ENCODE measurements at places on chromosomes 7 and 10.

- no peak for DNase-seq
These were observed 711.0 kb upstream of the LRRTM3 start for GRCh38 chr10:66214721-66215404.

DNA sequence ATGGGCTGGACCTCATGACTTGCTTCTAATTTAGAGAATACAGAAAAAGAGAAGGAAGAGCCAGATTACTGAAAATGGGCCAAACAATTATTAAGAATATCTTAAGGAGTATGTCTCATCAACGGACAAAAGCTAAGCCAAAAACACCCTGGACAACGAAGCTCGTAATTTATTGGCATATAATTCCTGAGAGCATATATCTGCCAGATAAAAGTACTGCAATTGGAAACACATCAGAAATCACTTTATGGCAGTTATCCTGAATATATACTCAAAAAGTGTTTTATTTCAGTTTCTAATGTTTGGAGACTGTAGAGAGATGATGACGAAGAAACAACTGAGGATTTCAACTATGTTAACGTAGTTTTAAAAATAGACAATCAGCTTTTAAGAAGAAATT lies 211.8 kb downstream of the CSTF2T start:
- no peak for DNase-seq

- DNase-seq, result no peak
These were observed 341.9 kb downstream of the LRMDA start for GRCh38 chr10:75773231-75773780.

GRCh38 chr10:58322072-58322834 lies 12.6 kb upstream of the UBE2D1 start:
- DNase-seq, result no peak

DNA sequence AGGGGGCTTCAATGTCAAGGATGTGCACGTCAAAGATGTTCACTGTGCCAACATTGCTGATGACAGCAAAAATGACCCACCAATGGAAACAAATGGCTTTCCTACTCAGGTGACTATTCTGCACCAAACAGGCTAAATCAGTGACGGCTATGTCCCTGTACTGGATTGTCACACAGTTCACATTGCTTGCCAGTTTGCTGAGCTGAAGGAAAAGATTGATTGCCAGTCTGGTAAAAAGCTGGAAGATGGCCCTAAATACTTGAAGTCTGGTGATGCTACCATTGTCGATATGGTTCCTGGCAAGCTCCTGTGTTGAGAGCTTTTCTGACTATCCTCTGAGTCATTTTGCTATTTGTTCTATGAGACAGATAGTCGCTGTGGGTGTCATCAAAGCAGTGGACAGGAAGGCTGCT lies 202.2 kb upstream of the ETV1 start:
- no peak for DNase-seq

Measured in midbrain (tissue), 1 donor.